NCI-H774 (cell line): ENCODE measurements at places on chromosomes 2 and 18.

GRCh38 chr18:60875957-60876507, 457.2 kb upstream of the CDH20 start:
- no peak for DNase-seq

GRCh38 chr18:60235164-60235563, 137.4 kb downstream of the MC4R start:
- DNase-seq: no peak

GRCh38 chr2:41698678-41699422, 349.0 kb upstream of the PKDCC start:
- no peak for DNase-seq

DNA sequence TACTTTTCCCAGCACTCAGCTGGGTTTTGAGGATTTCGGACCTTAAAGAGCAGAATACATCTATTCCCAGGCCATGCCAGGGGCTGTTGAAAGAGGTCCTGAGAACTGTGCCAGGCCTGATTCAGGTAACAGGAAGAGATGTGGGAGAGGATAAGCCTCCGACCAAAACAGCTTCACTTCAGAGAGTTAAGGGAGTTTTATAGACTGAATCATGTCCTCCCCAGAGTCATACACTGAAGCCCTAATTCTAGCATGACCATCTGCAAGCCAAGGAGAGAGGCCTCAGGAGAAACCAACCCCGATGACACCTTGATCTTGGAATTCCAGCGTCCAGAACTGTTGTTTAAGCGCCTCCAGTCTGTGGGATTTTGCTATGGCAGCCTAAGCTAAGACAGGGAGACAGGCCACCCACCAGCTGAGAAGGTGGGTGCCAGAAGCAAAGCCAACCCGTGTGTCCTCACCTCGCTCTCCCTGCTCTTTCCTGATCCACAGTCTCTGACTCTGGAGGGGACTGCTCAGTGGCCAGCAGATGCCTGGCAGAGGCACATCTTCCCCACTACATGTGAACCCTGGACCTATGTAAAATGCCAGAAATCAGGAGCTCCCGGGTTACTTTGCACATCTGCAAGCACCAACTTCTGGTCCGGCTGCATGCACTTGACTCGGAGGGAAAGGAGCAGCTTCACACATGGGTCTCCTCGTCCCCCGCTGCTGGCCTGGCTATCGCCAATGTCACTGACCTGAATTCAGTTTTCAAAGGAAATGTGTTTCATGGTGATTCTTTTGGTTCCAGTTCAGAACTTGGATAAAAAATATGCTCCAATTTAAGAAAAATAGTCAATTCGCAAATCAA, 116.8 kb upstream of the EPC2 start:
- no peak for DNase-seq

- no peak for DNase-seq
Observed at GRCh38 chr18:53886058-53886457, 338.4 kb downstream of the MBD2 start.

DNA sequence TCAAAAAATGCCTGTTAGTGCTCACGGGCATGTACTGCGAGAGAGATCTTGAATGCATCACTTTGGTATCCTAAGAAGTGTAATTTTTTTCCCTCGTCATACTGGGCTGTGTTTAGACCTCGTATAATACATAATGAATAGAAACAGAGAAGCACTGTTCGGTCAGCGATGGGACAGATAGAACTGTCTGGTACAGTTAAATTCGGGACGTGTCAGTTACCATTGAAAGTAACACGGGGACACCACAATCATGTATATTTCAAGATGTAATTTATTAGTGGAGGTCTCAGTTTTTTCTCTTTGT, 1.8 kb downstream of the PKP4 start:
- no peak for DNase-seq

GRCh38 chr18:26771524-26771923, 94.0 kb downstream of the AQP4 start:
- DNase-seq: no peak

GRCh38 chr2:237591141-237591881, 777 bp upstream of the RAB17 start:
- no peak for DNase-seq

DNA sequence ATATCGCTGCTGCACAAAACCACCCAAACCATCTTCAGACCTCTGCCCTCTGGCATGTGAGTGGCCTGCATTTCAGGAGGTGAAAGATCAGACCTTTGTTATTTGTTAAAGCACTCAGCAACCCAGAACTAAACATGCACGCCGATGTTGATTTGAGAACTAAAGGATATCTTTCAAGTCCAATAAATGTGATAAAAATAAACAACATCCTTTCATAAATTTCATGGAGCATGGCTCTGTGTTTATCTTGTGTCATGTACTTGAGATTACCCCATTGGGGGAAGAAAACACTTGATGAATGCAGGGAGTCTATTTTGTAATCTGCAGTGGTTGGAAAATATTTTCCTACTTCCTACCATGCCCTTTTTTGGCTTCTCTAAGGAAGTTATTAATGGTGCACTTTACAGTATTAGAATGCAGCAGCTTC, 70.8 kb upstream of the GATA6 start:
- DNase-seq: no peak

DNA sequence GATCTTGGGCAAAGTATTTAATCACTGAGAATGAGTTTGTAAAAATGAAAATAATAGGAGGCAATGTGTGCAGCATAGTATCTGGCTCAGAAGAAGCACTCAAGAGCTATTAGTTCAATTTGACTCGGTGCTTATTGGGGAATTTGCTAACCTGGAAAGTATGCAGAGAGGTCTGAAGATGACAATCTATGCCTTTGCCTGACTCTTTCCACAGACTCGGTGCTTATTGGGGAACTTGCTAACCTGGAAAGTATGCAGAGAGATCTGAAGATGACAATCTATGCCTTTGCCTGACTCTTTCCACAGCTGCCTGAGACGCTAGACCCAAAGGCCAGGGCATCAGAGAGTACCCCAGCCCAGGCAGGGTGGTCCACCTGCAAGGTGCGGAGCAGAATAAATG, 12.2 kb upstream of the SH3BP4 start:
- DNase-seq: no peak

DNA sequence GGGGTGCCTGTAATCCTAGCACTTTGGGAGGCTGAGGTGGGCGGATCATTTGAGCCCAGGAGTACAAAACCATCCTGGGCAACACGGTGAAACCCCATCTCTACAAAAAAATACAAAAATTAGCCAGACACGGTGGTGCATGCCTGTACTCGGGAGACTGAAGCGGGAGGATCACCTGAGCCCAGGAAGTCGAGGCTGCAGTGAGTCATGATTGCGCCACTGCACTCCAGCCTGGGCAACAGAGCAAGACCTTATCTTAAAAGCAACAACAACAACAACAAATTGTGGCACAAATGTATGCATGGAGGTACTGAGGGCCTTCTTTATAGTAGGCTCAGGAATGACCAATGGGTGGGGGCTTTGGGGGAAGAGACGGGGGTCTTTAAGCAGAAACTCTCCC, 38.5 kb downstream of the HPCAL1 start:
- no peak for DNase-seq

- no peak for DNase-seq
Observed at GRCh38 chr2:12057436-12058166, 311.2 kb downstream of the LPIN1 start.

GRCh38 chr18:11887328-11888128, 20.6 kb downstream of the MPPE1 start:
- DNase-seq: no peak

DNA sequence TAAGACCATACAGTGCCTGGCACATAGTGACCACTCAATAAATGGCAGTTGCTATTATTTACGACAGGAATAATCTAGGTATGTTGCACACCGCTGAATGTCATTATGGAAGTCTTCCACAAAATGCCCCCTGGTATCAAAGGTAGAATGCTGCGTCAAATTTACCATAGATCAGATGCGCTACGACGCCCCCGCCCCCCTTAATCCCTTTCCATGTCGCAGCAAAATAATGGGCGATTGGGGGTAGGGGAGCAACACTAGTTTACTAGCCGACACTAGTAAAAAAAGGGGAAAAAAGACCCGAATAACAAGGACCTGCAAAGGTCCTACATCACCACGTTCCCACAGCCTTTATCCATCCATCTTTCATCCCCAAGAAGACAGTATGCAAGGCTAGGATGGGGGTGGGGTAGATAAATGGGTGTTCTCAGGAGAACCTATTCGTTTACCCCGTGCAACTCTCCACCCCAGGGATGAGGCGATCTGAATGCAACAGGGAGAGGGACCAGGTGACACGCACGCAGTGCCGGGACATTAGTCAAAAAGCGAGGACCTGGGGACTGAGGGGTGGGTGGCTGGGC, 455 bp downstream of the PREPL start:
- no peak for DNase-seq

DNA sequence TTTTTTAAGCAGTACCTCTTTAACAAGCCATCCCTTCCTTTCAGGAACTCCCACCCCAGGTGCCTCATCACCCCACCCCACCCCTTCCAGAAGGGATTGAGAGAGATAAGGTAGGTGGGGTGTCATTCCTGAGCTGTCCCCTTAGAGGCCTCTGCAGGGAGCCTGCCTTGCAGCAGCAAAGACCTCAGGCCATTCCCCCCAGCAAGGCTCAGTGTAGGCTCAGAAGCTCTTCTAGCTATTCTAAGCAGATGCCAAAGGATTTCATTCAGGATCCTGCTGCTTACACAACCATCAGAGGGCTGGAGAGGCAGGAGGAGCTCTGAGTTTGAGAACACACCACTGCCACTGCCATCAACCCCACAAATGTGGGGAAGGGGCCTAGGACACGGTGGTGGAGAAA, 5.8 kb upstream of the FIGLA start:
- no peak for DNase-seq

DNA sequence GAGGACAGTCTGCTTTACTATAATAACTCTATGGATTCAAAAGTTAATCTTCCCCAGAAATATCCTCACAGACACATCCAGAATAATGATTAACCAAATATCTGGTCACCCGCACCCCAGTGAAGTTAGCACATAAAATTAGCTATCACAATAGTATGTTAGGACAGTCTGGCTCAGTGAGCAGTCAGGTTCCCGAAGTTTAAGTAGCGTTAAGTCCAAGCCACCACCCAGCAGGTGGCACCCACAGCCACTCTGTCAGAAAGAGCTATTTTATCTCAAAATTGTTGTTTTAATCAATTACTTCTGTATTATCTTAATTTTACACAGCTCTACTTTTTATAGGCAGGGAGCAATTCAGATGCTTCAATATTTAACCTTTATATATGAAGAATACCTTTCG, 537.5 kb downstream of the MBD2 start:
- no peak for DNase-seq

- DNase-seq: no peak
Observed at GRCh38 chr2:98020992-98021713, 25.4 kb upstream of the TMEM131 start.

DNA sequence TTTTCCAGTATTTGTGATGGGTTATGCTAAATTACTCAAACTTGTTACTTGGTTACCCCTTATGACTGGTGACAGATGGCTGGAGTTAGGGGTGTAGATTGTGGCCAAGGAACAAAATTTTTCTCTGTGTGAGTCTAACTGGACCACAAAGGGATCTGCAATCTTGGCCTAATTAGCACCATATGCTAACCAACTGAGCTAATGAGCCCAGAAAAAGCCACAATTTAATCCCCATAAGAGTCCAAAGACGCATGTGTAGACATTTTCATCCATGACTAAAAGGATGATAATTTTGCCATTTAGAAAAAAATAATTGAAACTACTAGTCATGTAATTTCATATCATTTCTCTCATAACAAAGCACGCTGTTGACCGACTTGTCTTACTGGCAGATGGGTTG, 151.2 kb downstream of the ABCA12 start:
- no peak for DNase-seq

DNA sequence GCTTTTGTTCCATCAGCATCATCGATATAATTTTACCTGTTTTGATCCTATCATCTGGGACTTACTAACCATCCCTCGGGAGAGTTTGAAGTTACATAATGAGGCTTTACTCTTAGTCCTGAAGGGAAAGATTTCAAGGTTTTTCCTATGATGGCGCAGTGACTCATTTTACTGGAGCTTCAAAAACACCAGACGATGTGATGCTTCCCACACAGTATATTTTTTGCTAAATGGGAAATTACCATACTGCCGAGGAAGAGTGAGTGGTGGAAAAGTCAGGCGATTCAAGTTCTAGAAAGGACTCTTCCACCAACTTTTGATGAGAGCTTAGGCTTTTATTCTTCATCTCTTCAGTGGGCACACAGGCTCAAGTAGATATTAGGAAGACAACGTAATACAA, 44.6 kb upstream of the GCG start:
- DNase-seq: no peak

- no peak for DNase-seq
Observed at GRCh38 chr18:24868760-24869237, 408.4 kb downstream of the HRH4 start.

- DNase-seq: no peak
Observed at GRCh38 chr2:219356834-219357233, 24.3 kb upstream of the RESP18 start.

- DNase-seq: no peak
Observed at GRCh38 chr18:76449111-76449453, 46.0 kb downstream of the ZNF516 start.

DNA sequence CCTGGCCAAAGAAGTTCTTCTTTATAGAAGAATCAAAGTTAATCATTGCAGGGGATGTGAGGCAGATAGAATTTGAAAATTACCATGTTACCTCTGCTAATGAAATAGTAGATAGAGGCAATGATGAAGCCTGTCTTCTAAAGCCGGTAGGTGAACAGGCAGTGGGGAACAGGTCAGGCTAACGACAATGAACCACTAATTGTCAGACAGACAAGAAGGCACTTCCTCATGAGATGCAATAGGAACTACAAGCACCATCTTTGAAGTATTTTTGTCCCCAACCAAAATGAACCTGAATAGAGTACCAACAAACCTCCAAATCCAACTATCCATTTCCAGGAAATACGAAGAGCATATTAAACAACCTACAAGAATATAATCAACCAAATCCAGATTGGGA, 41.6 kb upstream of the RAB31 start:
- no peak for DNase-seq

GRCh38 chr18:33201509-33201926, 239.0 kb downstream of the CCDC178 start:
- peak; percentile 72 for DNase-seq

DNA sequence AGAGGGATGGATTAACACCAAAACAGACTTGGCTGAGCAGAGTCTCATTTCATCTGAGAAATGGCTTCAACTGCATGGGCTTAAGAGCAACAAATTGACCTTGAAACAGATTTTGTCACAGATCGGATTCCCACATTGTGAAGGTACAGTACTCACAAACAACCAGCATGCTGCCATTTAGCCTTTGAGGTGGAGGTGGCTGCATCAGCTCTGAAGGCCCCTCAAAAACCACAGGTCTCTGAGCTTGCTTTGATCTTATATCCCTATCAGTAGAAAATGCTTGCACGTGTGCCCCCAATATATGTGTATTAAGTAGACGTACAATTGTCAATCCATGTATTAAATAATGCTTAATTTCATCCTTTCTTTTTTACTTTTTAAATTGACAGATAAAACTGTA, 6.2 kb downstream of the VWA3B start:
- DNase-seq: no peak
